Naive thymus-derived CD8-positive, alpha-beta T cell (primary cell): ENCODE measurements at places on chromosomes 5 and 9. TPM values are rescaled to one million over a fixed set of nuclear protein-coding genes. Genes with fewer than 3 reads are reported as not detected.

Gene FGFR4
- total RNA-seq: 1.8 TPM

Gene ADAM19
- total RNA-seq: 3.6 TPM

Gene VCP
- 172 TPM for total RNA-seq

Gene IL5
- total RNA-seq: not detected

Gene IFNA2
- total RNA-seq: not detected

Gene TMEM252
- total RNA-seq: not detected

Gene G3BP1
- 188 TPM for total RNA-seq

Gene SLC22A4
- not detected for total RNA-seq

Gene GPR151
- not detected for total RNA-seq

Gene HRH2
- 2.4 TPM for total RNA-seq

Gene ZFAND5
- 153 TPM for total RNA-seq

Gene PCDHA2
- total RNA-seq: not detected

Gene C5
- 1.0 TPM for total RNA-seq

Gene KCNIP1
- not detected for total RNA-seq

Gene BNC2
- not detected for total RNA-seq

Gene KIF20A
- total RNA-seq: not detected

Gene MARVELD2
- 2.3 TPM for total RNA-seq

Gene LCN6
- not detected for total RNA-seq

Gene PCDHB5
- 0.18 TPM for total RNA-seq

Gene C6
- total RNA-seq: not detected

Gene APBB3
- total RNA-seq: 75.6 TPM

Gene PHYHD1
- total RNA-seq: 6.9 TPM

Gene WWC1
- total RNA-seq: not detected

Gene SLIT3
- total RNA-seq: not detected

Gene ZNF483
- 19.4 TPM for total RNA-seq

Gene LIFR
- not detected for total RNA-seq

Gene LMX1B
- total RNA-seq: not detected

Gene CBY3
- 0.99 TPM for total RNA-seq

Gene SERF1A
- 9.5 TPM for total RNA-seq

Gene FBP2
- total RNA-seq: not detected

Gene CDKN2B-AS1
- total RNA-seq: not detected

Gene TBCA
- total RNA-seq: 142 TPM

Gene NR4A3
- total RNA-seq: 0.47 TPM

Gene PCDHGB6
- total RNA-seq: 0.21 TPM

Gene PCDHA8
- not detected for total RNA-seq

Gene AHRR
- total RNA-seq: 7.6 TPM

Gene ADAMTS13
- total RNA-seq: 3.8 TPM

Gene SLC34A1
- total RNA-seq: 0.16 TPM
